ENCODE measurements at places on chromosomes 5 and 9. TPM values are rescaled to one million over a fixed set of nuclear protein-coding genes. Genes with fewer than 3 reads are reported as not detected.

DNA sequence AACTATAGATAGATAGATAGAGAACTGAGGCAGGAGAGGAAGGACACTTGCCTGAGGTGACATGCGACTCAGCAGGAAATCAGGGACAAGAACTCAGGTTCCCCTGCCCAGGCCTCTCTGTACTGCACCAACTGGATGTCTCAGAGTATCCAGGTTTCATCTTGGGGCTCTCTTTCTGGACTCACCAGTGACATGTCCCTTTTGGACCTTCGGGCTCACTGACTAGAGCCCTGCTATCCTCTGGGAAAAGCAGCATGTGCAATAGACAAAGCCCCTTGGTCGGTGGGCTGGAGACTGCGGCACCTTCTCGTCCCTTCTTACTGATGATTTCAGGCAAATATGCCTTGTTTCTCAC, 104.5 kb downstream of the RGS3 start:
- no peak for DNase-seq

DNA sequence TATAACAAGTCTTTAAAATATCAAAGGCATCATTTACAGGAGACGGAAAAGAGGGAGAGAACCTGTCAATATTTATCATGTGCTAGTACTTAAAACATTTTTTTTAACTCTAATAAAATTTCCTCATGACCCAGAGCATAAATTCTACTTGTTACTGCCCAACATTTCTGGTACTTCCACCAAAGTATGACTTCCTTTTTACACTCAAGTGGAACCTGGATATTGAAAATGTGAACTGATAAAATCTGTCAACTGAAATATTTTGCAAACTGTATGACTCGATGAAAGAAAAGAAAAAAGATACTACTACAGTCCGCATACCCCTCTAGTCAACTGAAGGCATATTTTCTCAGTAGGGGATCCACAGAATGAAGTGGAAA, 37.1 kb downstream of the FAM13B start:
- DNase-seq = no peak

The IFNA21 gene
- not detected for total RNA-seq

DNA sequence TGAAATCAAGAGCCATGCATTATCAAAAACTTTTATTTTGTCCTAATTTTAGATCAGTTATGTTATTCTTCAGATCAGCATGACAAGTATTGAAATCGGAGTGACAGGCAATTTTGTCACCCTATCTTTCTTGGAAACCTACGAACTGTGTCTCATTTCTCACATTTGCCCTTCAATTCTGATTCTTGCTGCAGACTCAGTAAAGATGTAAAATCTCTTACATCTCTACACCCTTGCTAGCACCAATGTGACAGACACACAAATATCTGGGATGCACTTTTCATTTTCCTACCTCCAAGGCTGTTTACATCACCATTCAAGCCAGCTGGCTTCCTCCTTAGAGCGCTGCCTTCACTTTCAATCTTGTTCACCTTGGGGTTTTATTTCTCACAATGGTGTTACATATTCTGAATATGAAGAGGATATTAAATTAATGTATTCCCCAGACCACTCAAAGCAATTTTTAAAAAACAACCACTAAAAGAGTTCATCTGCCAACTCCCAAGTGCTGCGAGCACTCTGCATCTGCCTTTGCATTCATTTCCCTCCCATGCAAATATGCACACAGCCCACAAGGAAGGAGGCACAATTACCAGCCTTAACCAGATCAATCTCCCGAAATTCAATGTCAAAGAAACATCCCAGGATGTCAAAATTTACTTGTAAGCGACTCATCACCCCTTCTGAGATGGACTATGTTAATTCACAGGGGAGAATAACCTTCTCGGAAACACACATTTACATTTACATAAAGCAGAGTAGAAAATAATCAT, 164.3 kb downstream of the ENC1 start:
- no peak for DNase-seq

GRCh38 chr5:37054391-37054790, 177.8 kb downstream of the NIPBL start:
- DNase-seq = no peak

DNA sequence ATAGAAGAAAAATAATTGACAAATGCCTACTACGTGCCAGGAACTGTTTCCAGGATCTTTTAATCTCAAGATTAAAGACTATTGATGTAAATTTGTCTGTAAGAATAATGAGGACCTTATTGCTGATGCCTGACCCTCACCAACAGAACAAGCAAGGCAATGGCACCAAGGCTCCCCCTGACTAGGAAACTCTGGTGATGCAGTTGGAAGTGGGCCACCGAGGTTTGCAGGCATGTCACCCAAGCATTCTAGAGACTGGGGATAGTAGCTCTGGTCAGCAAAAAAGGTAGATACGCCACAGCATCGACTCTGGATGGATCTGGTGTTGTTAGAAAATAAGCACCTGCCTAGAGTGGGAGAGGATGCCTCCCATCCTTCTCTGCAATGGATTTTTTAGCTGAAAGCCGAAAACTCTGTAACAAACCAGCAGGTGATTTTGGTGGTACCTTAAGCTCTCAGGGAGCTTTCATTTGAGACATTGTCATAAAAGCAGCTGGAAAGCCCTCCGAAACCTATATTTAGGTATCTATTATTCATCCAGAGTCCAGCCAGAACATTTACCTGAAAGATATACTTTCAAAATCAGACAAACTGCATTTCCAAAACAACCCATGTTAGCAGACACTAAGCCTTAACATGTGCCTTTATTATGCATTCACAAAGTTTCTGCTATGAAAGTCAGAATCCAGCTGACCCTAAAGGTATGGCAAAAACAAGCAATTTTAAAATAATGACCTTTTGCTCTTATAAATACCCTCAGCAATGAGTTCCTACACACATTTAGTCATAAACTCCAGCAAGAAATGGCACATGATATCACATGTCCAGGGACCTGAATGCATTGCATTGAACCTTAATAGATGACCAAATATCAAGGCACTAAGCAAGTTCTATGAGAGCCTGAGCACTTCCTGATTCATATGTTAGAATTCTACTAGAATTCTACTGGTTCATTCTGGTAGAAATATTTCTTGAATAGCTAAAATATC, 308.4 kb downstream of the PDE4D start:
- no peak for DNase-seq
